ENCODE measurements at places on chromosomes 5 and 9. TPM values are rescaled to one million over a fixed set of nuclear protein-coding genes. Genes with fewer than 3 reads are reported as not detected.

- H3K36me3 ChIP-seq = no peaks in the 10 kb centered on the region
- H3K4me1 ChIP-seq = peaks cover 30% of the 10 kb centered on the region
- peak overlapping the region; percentile 58 for H3K4me3 ChIP-seq
- no peak overlapping the region for H3K27ac ChIP-seq
Measured at GRCh38 chr9:74499111-74499601, 2.0 kb downstream of the RORB start.

- no peak overlapping the region for H3K27ac ChIP-seq
- H3K4me3 ChIP-seq = no peak overlapping the region
- DNase-seq = no peak
- H3K36me3 ChIP-seq = no peaks in the 10 kb centered on the region
- H3K4me1 ChIP-seq = peaks cover 10% of the 10 kb centered on the region
- no peaks in the 10 kb centered on the region for H3K27me3 ChIP-seq
Measured at GRCh38 chr9:79801459-79801858, 229.7 kb downstream of the TLE4 start.

GRCh38 chr5:161676103-161676502 lies 9.4 kb upstream of the GABRA6 start:
- no peak for DNase-seq
- no peaks in the 10 kb centered on the region for H3K4me1 ChIP-seq
- peaks cover 7% of the 10 kb centered on the region for H3K27me3 ChIP-seq
- H3K4me3 ChIP-seq = no peak overlapping the region
- H3K36me3 ChIP-seq = no peaks in the 10 kb centered on the region
- no peak overlapping the region for H3K27ac ChIP-seq

DNA sequence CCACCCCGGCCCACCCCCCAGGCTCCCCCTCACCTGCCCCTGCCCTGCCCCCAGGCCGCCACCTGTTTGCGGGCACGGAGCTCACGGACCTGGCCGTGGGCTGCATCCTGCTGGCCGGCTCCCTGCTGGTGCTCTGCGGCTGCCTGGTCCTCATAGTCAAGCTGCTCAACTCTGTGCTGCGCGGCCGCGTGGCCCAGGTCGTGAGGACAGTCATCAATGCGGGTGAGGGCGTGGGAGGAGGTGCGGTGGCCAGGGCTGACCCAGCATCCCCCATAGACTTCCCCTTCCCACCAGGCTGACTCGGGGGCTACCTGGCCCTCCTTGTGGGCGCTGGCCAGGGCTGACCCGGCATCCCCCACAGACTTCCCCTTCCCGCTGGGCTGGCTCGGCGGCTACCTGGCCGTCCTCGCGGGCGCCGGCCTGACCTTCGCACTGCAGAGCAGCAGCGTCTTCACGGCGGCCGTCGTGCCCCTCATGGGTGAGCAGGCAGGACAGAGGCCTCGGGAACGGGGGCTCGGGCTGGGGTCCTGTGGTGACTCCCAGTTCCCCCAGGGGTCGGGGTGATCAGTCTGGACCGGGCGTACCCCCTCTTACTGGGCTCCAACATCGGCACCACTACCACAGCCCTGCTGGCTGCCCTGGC lies 3.5 kb downstream of the SLC34A3 start:
- no peak for DNase-seq
- H3K4me1 ChIP-seq = peaks cover 10% of the 10 kb centered on the region
- no peak overlapping the region for H3K27ac ChIP-seq
- H3K36me3 ChIP-seq = no peaks in the 10 kb centered on the region
- no peaks in the 10 kb centered on the region for H3K27me3 ChIP-seq

DNA sequence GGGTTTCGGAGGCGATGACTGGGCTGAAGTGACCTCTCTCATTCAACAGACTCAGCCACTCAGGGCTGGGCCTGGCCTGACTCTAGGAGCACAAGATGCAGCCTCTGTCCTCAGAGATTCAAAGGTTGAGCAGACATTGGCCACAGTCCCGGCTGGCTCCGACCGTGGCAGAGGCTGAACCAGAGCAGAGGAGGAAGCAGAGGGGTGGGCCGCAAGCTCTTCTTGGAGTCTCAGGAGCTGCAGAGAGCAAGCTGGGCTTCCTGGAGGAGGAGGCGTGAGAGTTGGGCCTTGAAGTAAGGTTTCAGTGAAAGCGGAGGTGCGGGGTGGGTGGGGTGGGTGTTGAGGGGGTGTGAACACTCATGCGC lies 37.6 kb downstream of the ALG2 start:
- H3K4me1 ChIP-seq = peaks cover 5% of the 10 kb centered on the region
- peaks cover 13% of the 10 kb centered on the region for H3K27me3 ChIP-seq
- no peak overlapping the region for H3K4me3 ChIP-seq
- no peaks in the 10 kb centered on the region for H3K36me3 ChIP-seq
- H3K27ac ChIP-seq = no peak overlapping the region

GRCh38 chr5:61371474-61371873 lies 39.4 kb downstream of the ZSWIM6 start:
- H3K27me3 ChIP-seq = no peaks in the 10 kb centered on the region
- peaks cover 35% of the 10 kb centered on the region for H3K4me1 ChIP-seq
- peaks cover 15% of the 10 kb centered on the region for H3K36me3 ChIP-seq
- no peak overlapping the region for H3K4me3 ChIP-seq
- no peak for DNase-seq
- peak overlapping the region; percentile 13 for H3K27ac ChIP-seq

DNA sequence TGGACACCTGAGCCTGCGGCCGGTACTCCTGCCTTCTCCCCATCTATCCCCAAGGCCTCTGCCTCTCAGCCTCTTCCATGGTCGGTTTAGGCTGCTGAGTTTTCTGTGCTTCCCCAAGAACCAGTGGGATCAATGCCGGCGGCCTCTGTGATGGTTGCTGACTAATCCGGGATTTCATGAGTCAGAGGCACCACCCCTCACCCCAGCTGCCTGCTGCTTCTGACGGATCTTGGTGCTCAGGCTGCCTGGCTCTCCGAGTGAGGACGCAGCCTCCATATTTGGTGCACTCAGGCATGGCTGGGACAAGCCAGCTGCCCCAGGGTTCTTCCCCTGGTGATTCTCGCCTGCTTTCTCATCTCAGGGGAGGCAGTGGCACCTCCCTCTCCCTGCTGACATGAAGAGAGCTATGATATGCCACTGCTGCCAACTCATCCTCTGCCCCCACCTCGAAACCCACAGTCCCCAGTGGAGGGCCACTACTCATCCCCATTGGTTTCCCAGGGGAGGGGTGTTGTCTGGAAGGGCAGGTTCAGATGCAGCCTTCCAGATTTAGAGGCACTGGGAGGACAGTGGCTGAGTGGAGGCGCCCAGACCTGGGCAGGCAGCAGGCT lies 3.3 kb upstream of the MAN1B1 start:
- no peak for DNase-seq
- peaks cover 36% of the 10 kb centered on the region for H3K27me3 ChIP-seq
- peaks cover 18% of the 10 kb centered on the region for H3K4me1 ChIP-seq
- no peak overlapping the region for H3K4me3 ChIP-seq

- DNase-seq = no peak
- no peak overlapping the region for H3K4me3 ChIP-seq
- peaks cover 30% of the 10 kb centered on the region for H3K4me1 ChIP-seq
- no peak overlapping the region for H3K27ac ChIP-seq
Measured at GRCh38 chr9:129423216-129423615, 197.7 kb downstream of the C9orf50 start.

- H3K4me3 ChIP-seq = no peak overlapping the region
- H3K4me1 ChIP-seq = no peaks in the 10 kb centered on the region
- H3K27me3 ChIP-seq = no peaks in the 10 kb centered on the region
- DNase-seq = no peak
- H3K27ac ChIP-seq = no peak overlapping the region
Measured at GRCh38 chr5:91478096-91478495, 95.0 kb upstream of the ARRDC3 start.

GRCh38 chr9:91865041-91865440 lies 85.0 kb downstream of the ROR2 start:
- H3K27ac ChIP-seq = peak overlapping the region; percentile 33
- no peak overlapping the region for H3K4me3 ChIP-seq
- no peak for DNase-seq
- peaks cover 6% of the 10 kb centered on the region for H3K27me3 ChIP-seq

- H3K4me3 ChIP-seq = no peak overlapping the region
- peaks cover 6% of the 10 kb centered on the region for H3K36me3 ChIP-seq
- H3K4me1 ChIP-seq = peaks cover 24% of the 10 kb centered on the region
- no peak overlapping the region for H3K27ac ChIP-seq
- no peak for DNase-seq
Measured at GRCh38 chr5:16916262-16916878, 19.7 kb downstream of the MYO10 start.

- H3K4me1 ChIP-seq = peaks cover 37% of the 10 kb centered on the region
- H3K4me3 ChIP-seq = peak overlapping the region; percentile 41
- peak overlapping the region; percentile 85 for H3K27ac ChIP-seq
- peaks cover 31% of the 10 kb centered on the region for H3K36me3 ChIP-seq
Measured at GRCh38 chr5:5270958-5271785, 131.0 kb downstream of the ADAMTS16 start.

- H3K27ac ChIP-seq = no peak overlapping the region
- no peaks in the 10 kb centered on the region for H3K27me3 ChIP-seq
- DNase-seq = no peak
Measured at GRCh38 chr9:18569941-18570630, 96.1 kb downstream of the ADAMTSL1 start.

GRCh38 chr9:129811967-129812363 lies 9.0 kb downstream of the TOR1B start:
- no peak overlapping the region for H3K27ac ChIP-seq
- DNase-seq = no peak
- no peaks in the 10 kb centered on the region for H3K27me3 ChIP-seq
- H3K4me3 ChIP-seq = no peak overlapping the region
- H3K4me1 ChIP-seq = no peaks in the 10 kb centered on the region
- peaks cover 38% of the 10 kb centered on the region for H3K36me3 ChIP-seq

DNA sequence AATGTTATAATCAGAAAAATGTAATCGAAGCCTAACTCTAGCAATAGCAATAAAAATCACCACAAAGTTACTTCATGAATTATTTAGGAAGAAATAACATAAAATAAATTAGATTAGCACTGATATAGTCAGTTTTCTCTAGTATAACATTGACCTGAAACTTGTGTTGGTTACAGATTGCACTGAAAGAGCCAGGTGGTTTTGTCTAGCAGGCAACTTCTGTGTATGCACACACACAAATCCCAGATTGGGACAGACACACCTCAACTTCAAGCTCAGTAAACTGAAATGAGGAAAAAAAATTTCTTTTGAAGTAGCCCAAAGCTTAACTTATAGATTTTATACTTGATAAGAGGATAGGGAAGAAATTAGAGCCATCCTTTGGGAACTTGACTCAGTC lies 129.3 kb downstream of the EFNA5 start:
- no peaks in the 10 kb centered on the region for H3K36me3 ChIP-seq
- H3K4me3 ChIP-seq = no peak overlapping the region
- H3K27ac ChIP-seq = no peak overlapping the region
- DNase-seq = no peak
- H3K4me1 ChIP-seq = peaks cover 53% of the 10 kb centered on the region

DNA sequence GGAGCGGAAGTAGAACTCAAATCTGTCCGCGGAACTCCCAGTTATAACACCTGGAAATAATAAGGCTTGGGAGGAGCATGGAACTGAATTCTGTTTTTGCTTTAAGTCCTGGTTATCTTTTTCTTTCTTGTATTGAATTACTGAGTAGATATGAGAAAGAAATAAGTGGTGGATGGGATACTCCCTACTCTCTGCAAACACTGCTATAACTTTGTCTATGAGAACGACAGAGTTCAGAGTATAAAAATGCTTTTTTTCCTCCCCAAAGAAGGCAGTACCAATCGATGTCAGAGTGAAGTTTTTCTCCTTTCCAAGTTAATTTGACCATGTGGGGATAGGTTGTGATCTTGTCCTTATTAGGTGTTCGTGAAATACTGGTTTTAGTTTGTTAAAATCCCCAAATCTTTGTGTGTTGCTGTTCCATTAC lies 1.2 kb downstream of the RIC1 start:
- peak overlapping the region; percentile 99 for H3K27ac ChIP-seq
- H3K36me3 ChIP-seq = peaks cover 12% of the 10 kb centered on the region
- DNase-seq = no peak
- no peaks in the 10 kb centered on the region for H3K27me3 ChIP-seq
- peak overlapping the region; percentile 100 for H3K4me3 ChIP-seq

DNA sequence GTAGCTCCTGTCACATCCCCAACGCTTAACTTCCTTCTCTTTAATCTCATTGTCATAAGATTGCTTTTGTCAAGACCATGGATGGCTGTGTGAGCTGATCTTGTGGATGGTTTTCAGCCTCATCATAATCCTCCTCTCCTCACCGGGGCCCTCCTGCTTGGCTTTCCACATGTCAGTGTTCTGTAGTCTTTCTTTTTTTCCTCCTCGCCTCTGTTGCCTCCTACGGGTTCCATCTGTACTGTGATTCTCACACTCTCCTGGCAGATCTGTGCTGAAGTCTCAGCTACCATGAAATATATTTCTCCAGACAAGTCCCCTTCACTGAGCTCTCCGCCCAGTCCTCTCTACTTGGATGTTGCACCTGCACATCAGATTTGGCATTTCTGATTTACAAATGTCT lies 34.9 kb upstream of the FAM120AOS start:
- H3K27ac ChIP-seq = no peak overlapping the region
- H3K36me3 ChIP-seq = peaks cover 31% of the 10 kb centered on the region
- no peaks in the 10 kb centered on the region for H3K4me1 ChIP-seq
- H3K4me3 ChIP-seq = no peak overlapping the region
- no peaks in the 10 kb centered on the region for H3K27me3 ChIP-seq
- DNase-seq = no peak

GRCh38 chr9:114151426-114151956 lies 3.8 kb upstream of the COL27A1 start:
- H3K36me3 ChIP-seq = no peaks in the 10 kb centered on the region
- no peak overlapping the region for H3K27ac ChIP-seq
- peaks cover 11% of the 10 kb centered on the region for H3K4me1 ChIP-seq
- H3K4me3 ChIP-seq = no peak overlapping the region
- no peak for DNase-seq

- no peaks in the 10 kb centered on the region for H3K36me3 ChIP-seq
- no peak overlapping the region for H3K27ac ChIP-seq
- peak overlapping the region; percentile 71 for H3K4me3 ChIP-seq
- no peak for DNase-seq
Measured at GRCh38 chr9:121498487-121499176, 1.0 kb downstream of the GGTA1 start.

DNA sequence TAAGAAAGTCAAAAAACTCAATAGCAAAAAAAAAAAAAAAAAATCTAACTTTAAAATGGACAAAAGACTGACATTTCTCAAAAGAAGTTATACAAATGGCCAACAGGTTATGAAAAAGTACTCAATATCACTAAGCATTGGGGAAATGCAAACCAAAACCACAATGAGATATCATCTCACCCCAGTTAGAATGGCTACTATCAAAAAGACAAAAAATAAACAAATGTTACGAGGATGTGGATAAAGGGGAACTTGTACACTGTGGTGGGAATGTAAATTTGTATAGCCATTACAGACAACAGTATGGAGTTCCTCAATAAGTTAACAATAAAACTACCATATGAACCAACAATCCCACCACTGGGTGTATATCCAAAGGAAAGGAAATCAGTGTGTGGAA lies 37.2 kb downstream of the ENC1 start:
- H3K27me3 ChIP-seq = no peaks in the 10 kb centered on the region
- no peak overlapping the region for H3K27ac ChIP-seq
- peaks cover 2% of the 10 kb centered on the region for H3K36me3 ChIP-seq
- no peak for DNase-seq
- H3K4me3 ChIP-seq = no peak overlapping the region

MORN5 gene
- total RNA-seq = not detected

SURF1 gene
- total RNA-seq = 30.0 TPM

GZMA gene
- total RNA-seq = not detected

ZNF879 gene
- total RNA-seq = 8.6 TPM

SPACA9 gene
- total RNA-seq = 5.8 TPM

PTPRD gene
- total RNA-seq = 109 TPM

SLC36A3 gene
- total RNA-seq = not detected

PCDHB15 gene
- 2.4 TPM for total RNA-seq

UGT3A2 gene
- 0.34 TPM for total RNA-seq

SCGB3A2 gene
- total RNA-seq = 0.49 TPM

FNIP1 gene
- 36.9 TPM for total RNA-seq

GM2A gene
- 41.8 TPM for total RNA-seq

All from mesothelial cell of epicardium (in vitro differentiated cells).